ENCODE measurements at places on chromosomes 11 and 22.
A peak's percentile ranks its signal among the peaks of the same experiment; 100 is the strongest.

- DNase-seq, result peak; percentile 12
Measured at GRCh38 chr11:85663080-85663752, 1.7 kb downstream of the CREBZF start.

- peak; percentile 47 for DNase-seq
Measured at GRCh38 chr11:62573006-62573591, 592 bp downstream of the EEF1G start.

GRCh38 chr11:64391839-64392238 lies 32.9 kb downstream of the RPS6KA4 start:
- DNase-seq, result no peak

DNA sequence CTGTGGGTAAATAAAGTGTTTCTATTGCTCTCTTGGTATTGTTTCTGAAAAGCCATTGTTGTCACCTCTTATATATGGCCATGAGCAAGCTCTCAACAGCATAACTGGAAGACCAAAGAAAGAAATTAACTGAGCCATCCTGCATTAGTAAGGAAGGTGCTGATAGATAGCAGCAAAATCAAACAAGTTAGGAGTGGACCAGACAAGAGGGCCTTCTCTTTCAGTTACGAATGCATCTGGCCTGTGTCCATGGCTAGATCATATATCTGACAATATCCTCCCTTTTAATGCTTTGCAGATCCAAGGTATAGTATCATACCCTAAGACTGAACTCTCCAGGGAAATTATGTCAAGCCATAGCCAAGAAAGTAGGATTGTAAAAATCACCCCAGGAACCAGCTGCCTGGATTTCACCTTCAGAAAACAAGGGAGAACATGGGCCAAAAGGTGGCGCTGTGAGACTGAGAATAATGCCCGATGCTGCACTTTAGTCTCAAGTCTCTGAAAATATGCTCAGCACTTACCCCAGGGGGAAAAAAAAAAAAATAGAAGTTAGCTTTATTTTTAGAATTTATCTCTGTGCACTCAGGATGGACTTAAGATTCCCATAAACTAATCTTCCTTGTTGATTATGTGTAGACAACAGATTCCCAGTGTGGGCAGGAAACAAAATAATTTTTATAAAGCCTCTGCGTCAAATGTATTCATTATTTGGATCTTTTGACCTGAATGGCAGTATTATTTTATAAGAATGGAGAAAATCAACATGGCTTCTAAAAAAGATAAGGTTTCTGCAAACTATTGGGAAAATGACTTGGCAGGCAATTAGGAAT lies 415.1 kb downstream of the ETS1 start:
- peak; percentile 80 for DNase-seq

All from NCI-H1092 treated with DMSO at 0.1 percent for 48 hours (cell line).